ENCODE measurements at places on chromosomes 1 and 21.

GRCh38 chr1:176541663-176542062 is 78.7 kb downstream of the PAPPA2 start:
- DNase-seq, result no peak

GRCh38 chr1:67700220-67700619 is 15.2 kb downstream of the GADD45A start:
- DNase-seq, result no peak

- DNase-seq, result no peak
Measured at GRCh38 chr21:37449302-37449937, 82.8 kb downstream of the DYRK1A start.

DNA sequence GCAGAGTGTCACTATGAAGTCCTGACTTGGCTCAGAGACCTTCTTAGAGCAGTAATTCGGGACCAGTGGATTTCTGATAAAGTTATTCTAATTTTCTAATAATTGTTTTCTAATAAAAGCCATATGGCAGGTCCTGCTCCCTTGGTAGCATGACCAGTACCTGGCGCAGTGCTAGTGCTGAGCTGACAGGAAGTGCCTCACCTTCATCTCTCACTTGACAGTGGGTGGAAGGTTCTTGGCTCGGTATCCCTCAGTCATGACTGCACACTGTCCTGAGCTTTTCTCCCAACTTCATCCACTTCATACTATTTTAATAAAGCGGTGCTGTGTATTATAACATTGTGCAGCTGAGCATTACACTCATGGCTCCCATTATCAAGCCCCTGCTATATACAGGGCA is 14.1 kb downstream of the VANGL1 start:
- no peak for DNase-seq

GRCh38 chr21:41894922-41895557 is 15.9 kb upstream of the PRDM15 start:
- peak; percentile 49 for DNase-seq

DNA sequence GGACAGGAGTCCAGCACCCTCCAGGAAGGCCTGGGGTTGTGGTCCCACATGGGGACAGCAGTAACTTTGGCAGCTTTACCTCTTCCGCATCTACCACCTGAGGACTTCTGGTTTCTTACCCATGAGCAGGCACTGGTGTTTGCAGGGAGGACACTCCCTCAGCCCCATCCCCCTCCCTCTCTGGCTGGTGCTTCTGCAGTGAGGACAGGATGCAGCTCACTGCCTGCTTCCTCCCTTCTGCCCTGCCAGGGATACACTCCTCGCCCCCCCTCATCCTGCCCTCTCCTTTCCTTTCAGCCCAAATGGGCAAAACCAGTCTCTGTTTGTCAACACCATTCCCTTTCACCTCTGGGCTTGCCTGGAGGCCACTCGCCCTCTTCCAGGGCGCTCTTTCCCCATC is 62.4 kb downstream of the KIRREL1 start:
- no peak for DNase-seq

DNA sequence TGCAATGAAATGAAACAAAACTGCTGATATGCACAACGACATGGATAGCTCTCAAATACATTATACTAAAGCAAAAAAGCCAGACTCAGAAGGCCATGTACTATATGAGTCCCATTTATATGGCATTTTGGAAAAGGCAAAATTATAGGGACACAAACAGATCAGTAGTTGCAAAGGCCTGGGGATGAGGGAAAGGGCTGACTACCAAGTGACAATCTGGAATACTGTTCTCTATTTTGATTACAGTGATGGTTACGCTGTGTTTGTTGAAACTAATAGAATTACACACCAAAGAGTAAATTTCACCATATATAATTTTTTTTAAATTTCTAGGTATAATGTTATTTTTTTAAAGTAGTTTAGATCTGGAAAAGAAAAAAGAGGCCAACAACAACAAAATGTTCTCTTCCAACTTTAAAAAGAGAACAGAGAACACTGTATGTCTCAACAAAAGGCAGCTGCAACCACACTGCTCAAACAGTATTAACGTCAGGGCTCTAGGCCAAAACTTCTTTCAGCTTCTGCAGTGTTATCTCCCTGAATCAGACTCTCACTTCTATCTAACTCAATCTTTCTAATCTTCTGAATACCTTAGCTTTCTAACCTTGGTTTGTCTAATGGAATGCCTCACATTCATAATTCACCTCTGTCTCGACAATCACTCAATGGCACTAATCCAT is 75.8 kb downstream of the FOXJ3 start:
- DNase-seq, result no peak

DNA sequence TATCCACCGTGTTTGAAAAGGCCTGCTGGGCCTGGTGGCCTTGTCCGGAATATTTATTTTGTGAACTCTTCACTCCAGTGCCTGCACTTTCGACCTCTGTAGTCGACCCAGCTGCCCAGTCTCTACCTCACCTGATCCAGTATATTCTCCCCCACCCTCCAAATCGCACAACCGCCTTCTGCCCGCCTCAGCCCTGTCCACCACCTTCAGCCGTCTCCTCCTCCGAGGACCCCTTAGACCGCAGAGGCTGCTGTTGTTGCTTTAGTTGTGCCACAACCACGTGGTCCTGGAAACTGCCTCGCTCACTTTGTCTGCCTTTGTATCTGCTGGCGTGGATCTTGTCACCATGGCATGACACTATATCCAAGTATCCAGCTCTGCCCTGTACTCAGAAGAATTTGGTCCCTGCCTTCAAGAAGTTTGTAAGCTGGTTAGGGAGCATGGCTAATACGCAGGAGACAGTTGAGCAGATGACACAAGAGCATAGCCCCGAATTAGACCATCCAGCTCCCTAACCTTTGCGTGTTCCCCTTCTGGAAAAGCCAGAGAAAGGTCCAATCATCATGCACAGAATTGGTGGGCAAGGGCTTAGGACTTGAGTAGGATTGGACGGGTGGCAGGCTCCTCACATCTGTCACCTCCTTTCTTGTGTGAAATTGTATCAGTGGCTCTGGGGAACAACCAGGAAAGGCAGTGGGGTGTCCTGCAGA is 1.5 kb downstream of the PHGDH start:
- DNase-seq, result no peak

DNA sequence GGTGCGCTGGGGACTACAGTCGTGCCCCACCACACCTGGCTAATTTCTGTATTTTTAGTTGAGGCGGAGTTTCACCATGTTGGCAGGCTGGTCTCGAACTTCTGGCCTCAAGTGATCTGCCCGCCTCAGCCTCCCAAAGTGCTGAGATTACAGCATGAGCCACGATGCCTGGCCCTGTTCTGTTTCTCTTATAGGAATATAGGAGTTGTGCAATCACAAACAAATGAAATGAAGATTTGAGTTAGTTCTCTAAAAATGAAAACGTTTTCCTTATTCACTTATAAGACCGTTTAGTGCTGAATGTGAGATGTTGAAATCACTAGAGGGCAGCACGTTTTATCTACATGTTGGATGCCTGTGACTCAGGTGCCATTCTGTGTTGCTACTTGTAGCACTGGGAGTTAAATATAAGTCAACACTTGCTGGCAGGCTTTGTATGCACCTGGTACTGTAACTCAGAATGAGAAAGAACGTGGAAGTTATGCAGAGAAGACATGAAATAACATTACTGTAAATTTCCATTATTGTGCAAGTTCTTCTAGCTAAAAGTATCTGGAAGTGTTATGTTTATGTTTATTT is 45.8 kb downstream of the MIGA1 start:
- DNase-seq, result no peak

Measured in amniotic stem cell (primary cell).